RKO (cell line): ENCODE measurements at places on chromosomes 2 and 18.
A peak's percentile ranks its signal among the peaks of the same experiment; 100 is the strongest.

DNA sequence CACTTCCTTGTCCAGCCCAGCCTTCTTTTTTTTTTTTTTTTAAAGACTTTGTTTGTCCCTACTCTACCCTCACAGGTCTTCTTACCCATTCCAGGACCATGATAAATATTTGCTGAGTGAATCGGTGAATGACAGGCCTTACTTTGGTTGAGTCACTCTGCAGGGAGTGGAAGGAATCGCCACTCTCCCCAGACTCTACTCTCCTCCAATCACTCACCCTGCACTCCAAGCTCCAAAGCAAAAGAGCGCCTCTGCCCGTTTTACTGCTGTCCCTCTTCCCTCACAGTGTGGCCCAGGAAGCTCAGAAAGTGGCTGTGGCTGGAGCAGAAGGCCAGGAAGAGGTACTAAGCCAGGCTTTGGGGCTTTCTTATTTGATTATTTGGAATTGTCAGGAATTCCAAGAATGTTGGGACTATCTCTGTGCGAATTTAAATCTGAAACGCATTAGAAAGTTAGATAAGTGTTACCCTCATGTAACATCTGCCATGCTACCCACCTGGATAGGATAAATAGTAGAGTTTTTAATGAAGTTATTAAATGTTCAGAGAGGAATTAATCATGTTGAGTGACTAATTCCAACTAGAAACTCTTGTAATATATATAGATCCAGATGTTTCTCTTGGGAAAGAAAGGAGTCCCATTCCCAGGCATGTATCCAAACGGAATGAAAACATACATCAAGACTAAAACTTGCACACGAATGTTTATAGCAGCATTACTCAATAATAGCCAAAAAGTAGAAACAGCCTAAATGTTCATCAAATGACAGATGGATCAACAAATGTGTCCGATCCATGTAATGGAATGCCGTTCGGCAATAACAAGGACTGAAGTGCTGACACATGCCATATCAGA is 43.0 kb upstream of the CHMP1B start:
- peak; percentile 43 for DNase-seq

DNA sequence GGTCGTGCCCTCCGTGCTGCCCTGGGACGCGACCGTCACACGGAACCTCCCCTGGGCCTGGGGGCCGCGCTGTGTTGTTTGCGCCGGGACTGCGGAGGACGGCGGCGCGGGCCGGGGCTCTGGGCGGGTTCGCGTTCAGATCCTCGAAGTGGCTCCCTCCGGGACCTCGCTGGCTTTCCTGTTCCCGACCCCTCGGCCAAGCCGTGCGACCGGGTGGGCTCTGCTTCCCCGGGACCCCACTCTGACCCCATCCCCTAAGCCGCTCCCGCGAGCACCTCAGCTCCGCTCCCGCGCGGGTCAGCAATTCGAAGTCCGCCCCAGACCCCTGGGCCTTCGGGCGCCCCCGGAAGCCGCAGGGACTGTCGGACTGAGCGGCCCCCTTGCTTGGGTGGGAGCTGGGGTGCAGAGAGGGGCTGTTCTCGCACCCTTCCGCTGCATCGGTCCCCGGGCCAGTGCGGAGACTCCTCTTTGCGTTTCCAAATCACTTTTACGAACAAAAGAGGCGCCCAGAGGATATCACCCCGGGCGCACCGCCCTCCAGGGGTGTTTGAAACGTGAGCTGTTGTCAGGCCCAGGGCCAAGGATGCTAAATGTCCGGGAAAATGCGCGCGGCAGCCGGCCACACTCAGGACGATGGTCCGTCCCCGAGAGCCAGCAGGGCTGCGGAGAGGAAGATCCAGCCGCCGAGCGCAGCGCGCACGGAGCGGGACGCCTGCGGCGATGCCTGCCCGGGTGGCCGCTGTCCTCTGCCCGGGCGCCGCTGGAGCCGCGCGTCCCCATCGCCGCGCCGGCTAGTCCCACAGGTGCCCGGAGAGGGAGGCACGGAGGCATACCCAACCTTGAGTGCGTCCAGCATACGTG is 73.5 kb downstream of the ZCCHC2 start:
- DNase-seq = no peak

DNA sequence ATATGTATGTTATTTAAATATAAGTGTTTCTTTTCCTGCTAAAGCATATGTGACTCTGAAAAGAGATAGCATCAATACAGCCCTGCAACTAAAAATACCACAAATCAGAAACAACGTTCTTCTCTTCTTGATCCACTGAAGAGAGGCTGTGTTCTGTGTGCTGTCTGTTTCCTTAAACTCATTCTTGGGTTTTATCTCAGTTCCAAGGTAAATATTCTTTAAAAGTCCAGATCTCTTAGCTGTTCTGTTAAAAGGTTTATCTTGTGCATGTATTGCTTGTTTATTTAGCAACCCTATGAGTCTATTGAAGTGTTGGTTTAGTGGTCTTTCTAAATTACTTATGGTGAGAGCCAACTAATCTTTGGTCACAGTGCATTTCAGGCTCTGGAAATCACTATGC is 173.3 kb upstream of the NT5C1B start:
- no peak for DNase-seq

GRCh38 chr2:127082974-127083373 is 24.0 kb downstream of the BIN1 start:
- DNase-seq = no peak

DNA sequence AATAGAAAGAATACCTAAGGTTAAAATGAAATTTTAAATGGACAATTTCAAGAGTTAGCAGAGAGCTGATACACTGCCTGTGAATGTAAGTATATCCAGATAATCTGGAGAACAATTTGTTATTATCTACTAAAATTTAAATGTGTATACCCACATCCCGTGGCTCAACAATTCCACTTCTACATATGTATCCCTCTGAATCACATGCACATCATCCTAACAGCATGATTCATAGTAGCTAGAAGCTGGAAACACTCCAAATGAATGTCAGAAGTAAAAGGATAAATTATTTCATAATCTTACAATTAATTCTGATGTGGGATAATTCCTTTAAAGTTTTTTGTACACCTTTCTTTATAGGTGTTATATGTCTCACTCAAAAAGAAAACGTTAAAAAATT is 87.9 kb downstream of the CNTNAP5 start:
- DNase-seq = peak; percentile 76

- DNase-seq = no peak
Observed at GRCh38 chr2:207184768-207185167, 19.0 kb upstream of the KLF7 start.

DNA sequence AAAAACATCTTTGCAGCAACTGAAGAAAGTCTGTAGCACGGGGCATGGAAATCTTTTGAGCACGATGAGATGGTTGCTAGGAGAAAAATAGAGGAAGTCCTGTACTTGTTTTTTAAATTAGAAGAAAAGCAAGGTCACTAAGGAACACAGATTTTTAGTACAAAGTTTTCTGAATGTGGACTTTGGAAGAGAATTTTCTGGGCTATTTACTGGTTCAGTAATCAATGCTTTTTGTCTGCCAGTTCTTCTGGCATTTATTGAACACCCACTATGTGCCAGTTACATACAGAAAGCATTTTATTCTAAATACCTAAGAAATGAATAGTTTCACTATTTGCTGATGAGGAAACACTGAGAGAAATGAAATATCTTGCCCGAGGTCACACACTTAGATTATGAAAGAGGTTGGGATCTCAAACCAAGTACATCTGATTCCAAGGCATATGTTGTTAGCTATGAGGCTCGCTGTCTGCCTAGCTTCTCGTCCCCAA is 15.6 kb upstream of the MAP3K20 start:
- no peak for DNase-seq

GRCh38 chr2:228689053-228689452 is 507.6 kb upstream of the SPHKAP start:
- DNase-seq = no peak

DNA sequence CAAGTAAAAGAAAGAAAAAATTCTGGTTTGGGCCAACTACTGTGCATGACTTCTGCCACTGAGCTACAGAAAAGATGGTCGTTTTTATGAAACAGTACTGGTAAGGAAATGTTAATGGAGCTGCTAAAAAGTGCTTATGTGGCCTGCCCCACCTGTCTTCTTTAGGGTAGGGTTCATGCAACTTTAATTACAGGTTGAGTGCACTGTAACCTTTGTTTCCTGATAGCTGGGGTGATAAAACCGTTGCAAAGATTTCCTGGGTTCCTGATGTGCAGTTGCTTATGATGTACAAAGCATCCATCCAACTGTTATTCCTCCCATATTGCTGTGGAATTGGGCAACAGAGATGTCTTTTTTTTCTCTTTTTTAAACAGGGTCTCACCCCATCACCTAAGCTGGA is 34.3 kb upstream of the PUM2 start:
- DNase-seq = no peak

GRCh38 chr18:12773369-12773768 is 70.5 kb downstream of the PSMG2 start:
- no peak for DNase-seq

- no peak for DNase-seq
Observed at GRCh38 chr18:24426073-24426397, 435 bp upstream of the IMPACT start.

- DNase-seq = no peak
Observed at GRCh38 chr2:210553373-210553772, 3.0 kb upstream of the CPS1 start.

GRCh38 chr2:17813010-17813741 is 3.1 kb upstream of the MSGN1 start:
- peak; percentile 3 for DNase-seq

- no peak for DNase-seq
Observed at GRCh38 chr2:48444404-48444803, 85.5 kb upstream of the STON1 start.

- peak; percentile 84 for DNase-seq
Observed at GRCh38 chr18:5868218-5868854, 27.0 kb downstream of the TMEM200C start.

DNA sequence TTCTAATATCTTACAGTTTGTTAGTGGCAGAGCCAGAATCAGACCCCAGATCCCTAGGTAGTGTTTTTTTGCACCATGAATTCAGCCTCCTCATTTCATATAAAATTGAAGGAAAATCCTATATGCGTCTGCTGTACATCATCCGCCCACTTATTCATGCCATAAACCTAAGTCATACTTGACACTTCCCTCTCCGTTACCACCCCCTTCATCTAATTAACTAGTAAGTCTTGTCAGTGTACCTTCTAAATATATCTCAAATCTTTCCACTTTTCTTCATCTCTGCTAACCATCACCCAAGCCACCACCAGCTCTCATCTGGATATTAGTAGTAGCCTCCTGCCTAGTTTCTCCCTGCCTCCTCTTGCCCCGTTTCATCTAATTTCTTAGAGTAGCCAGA is 248.7 kb upstream of the SIX3 start:
- peak; percentile 31 for DNase-seq

GRCh38 chr2:214341646-214342045 is 69.2 kb upstream of the VWC2L start:
- no peak for DNase-seq

DNA sequence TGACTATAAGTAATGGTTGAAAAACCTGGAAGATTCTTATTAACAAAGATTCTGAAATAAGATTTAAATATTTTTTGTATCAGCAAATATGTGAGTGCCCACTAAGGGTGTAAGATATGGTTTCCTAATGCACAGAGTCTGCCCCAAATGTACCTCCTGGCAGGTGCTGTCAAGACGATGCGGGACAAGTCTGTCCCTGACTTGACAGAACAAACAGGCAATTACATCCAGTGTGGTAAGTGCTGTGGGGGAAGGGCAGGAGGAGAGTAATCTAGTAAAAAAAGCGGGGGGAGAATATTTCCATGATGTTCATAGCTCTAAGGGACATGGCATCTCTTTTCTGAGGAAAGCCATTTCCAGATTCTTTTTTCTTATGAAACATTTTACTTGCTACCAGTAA is 127.5 kb downstream of the COL4A4 start:
- DNase-seq = no peak

- DNase-seq = peak; percentile 53
Observed at GRCh38 chr2:102975996-102976975, 214.5 kb downstream of the TMEM182 start.

DNA sequence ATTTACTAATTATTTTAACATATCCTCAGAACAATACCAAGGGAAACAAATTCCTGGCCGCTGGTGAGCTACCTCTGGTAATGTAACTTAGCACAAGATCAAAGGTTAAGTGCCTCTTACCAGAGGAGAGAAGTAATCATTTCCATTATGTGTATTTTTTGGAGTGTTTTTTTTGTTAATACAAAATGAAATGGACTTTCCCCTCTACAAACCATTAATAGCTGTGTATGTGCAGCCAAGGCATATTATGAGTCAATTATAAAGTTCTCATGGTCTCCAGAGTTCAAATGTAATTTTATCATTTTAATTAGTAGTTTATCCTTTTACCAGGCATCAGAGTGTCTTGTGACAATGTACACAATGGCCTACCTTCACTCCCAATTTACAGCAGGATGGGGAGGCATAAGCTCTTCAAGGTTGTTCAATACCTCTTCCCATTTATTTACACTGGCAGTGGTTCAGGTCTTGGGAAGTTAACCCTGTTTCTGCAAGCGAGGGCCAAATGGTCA is 242.2 kb downstream of the TGIF1 start:
- DNase-seq = no peak

- DNase-seq = no peak
Observed at GRCh38 chr2:148303161-148303560, 282.3 kb downstream of the MBD5 start.

- no peak for DNase-seq
Observed at GRCh38 chr2:216619411-216620393, 13.5 kb upstream of the IGFBP2 start.

GRCh38 chr18:48688961-48689360 is 150.1 kb downstream of the CTIF start:
- no peak for DNase-seq

- no peak for DNase-seq
Observed at GRCh38 chr2:108193251-108193650, 46.5 kb upstream of the SULT1C3 start.

DNA sequence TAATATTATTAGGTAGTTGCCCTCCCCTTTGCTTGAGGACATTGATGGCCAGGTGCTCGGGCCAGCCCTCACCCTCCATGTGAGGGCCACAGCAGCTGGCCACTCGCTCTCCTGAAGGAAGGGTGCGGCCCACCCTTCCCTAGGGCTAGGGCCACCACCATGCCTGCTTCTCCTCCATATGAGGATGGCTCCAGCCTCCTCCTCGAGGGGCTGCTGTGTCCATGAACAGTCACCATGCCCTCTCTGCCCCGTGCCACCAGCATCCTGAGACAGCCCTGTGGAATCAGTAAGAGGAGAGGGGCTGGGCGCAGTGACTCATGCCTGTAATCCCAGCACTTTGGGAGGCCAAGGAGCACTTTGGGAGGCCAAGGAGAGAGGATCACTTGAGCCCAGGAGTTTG is 2.4 kb downstream of the GPR17 start:
- no peak for DNase-seq
